Stimulated activated CD4-positive, alpha-beta T cell treated with anti-CD3 and anti-CD28 coated beads, Interleukin-2, amount 100 ng/mL, for 4 hours (primary cell): ENCODE measurements at places on chromosomes 12 and 14.

GRCh38 chr14:80988735-80989429, 33.5 kb downstream of the TSHR start:
- DNase-seq = no peak

- DNase-seq = no peak
These were observed 185.4 kb downstream of the PPM1H start for GRCh38 chr12:62749586-62749985.

DNA sequence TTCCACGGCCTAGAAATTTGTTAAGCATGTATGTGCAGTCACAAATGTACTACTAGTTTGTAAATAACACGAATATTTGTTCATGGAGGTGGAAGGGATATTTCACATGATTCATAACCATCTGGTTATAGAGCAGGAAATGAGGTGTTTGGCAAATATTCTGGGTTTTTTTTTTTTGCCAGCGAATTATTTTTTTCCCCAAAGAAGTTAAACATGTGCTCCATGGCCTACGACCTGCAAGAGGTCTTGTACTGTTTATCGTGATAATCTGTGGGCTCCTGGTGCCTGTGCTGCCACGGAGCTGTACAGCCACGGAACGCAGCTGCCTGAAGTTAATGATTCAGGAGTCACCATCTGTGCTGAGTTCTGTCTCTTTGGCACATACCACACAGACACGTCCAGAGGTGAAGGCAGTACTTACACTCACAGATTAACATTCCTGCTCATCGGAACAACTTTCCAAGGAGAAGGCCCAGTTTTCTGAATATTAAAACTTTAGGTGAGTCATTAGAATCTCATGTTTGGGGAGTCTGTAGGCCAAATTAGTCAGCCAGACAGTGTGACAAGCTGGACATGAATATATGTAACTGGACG, 156.3 kb downstream of the TMX1 start:
- DNase-seq = no peak

- DNase-seq = no peak
These were observed 405.6 kb downstream of the GXYLT1 start for GRCh38 chr12:41739066-41739465.

DNA sequence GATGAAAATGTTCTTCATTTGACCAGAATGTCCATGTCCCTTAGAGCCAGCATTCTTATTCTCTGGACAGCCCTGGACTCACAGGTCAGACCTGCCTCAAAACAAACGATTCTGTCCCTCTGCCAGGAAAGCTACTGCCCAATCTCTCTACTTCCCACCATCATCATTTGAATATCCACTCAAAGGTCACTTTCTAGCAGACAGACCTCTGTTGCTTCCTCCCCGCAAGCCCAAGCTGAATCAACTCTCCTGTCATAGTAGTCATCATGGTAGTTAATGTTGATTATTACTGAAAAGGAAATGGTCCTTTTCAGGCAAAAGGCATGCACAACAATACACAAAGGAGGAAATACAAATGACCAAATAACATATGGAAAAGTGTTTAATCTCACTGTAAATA, 39.6 kb upstream of the CPM start:
- DNase-seq = no peak

- no peak for DNase-seq
These were observed 211.8 kb downstream of the MSRB3 start for GRCh38 chr12:65490250-65490649.

DNA sequence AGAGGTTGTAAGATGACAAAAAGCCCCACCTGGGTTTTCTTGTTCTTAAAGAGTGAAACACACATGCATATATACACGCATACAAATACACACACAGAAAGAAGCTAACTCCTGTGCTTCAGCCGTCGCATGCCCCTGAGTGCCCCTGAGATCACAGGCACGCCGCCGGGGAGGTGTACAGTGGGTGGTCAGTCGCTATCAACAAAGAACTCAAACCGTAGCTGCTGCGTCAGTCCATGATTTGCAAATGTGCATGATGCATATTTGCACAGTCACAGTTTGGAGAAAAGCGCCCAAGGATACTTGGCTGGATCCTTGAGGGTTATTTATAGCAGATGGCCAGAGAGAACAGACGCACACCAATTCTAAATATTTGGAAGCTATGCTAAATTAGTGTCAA, 206.9 kb downstream of the TMEM132D start:
- DNase-seq = no peak

GRCh38 chr14:69666112-69666511, 54.7 kb downstream of the SUSD6 start:
- no peak for DNase-seq

- DNase-seq = no peak
These were observed 20.6 kb upstream of the ITGA5 start for GRCh38 chr12:54439521-54440255.

DNA sequence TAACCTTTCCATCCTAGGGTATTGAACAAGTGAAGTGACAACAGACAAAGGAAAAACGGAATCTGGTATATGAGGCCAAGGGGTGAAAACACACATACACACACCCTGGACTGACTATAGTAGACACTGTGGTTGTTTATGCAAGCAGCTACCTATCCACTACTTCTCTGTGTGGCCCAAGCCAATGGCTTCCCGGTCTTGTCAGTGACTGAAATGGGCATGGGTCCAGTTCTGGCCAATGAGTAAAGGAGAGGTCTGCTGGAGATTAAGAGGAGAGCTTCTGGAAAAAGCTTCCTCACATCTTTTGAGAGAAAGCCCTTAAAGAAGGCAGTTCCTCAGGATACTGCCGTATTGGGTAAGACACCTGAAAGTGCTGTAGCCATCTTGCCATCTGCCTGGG, 19.3 kb downstream of the MBIP start:
- no peak for DNase-seq

GRCh38 chr14:88181072-88181471, 142.0 kb downstream of the KCNK10 start:
- no peak for DNase-seq

- no peak for DNase-seq
These were observed 7.1 kb downstream of the CCER1 start for GRCh38 chr12:90947869-90948268.

GRCh38 chr12:25264862-25265261, 14.1 kb upstream of the KRAS start:
- no peak for DNase-seq
